ENCODE measurements at places on chromosomes 7 and 10.

- DNase-seq, result no peak
Measured at GRCh38 chr7:134450294-134451000, 8.5 kb downstream of the AKR1B1 start.

GRCh38 chr10:10830293-10830986 lies 187.2 kb upstream of the CELF2 start:
- no peak for DNase-seq

DNA sequence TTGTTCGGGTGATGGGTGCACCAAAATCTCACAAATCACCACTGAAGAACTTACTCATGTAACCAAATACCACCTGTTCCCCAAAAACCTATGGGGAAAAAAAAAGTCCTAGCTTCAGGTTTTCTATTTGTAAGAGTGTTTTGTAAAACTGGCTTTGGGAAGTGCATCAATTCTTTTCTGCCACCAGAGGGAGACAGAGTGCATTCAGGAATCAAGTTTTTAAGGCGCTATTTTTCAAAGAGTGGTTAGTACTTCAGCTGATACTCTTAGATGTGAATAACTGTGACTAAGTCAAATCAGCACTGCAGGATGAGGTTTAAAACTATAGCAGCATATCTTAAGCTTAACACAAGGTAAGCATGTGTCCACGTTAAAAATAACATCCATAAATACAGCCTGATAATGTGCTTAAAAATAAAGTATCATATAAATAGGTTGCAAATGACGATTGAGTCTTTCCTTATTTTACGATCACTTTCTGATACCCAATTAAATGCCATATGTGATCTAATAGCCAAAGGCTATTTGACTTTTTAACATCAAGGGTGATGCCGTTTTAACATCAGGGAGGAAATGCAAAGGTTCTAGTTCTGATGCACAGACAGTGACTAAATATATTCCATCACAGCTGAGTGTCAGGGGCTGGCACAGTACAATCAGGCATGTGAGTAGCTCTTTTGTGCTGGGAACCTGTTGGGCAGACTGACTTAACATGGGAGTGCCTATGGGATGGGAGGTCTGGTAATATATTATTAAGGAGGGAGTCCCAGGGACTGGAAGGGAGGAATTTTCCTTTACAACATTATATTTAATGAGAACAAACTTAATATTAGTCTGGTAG lies 10.6 kb upstream of the LYZL2 start:
- no peak for DNase-seq

DNA sequence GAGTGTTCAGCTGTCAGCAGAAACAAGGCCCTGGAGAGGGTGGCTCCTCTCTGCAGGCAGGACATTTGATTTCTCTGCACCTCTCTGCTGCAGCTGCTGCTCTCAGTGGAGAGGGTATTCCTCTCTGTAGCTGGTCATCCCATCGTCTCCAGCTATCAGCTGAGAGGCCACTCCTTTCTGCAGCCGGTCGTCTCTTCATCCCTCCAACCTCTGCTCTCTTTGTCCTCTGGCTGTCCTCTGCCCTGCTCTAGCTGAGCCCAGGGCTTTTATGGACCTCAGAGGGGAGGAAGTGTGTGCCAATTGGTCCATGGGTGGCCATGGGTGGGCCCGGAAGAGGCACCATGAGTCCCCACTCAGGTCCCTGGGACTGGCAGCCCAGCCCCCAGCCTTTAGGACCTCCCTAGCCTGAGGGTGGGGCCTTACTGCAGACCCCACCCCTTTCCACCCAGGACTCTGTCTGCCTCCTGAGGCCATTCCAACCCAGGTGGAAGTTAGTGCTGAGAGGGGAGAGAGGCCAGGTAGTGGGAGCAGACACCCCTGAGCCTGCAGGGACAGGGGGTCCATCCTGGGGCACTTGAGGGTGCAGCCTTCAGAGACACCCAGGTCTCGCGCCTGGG lies 26.2 kb upstream of the CDCA7L start:
- DNase-seq, result no peak

DNA sequence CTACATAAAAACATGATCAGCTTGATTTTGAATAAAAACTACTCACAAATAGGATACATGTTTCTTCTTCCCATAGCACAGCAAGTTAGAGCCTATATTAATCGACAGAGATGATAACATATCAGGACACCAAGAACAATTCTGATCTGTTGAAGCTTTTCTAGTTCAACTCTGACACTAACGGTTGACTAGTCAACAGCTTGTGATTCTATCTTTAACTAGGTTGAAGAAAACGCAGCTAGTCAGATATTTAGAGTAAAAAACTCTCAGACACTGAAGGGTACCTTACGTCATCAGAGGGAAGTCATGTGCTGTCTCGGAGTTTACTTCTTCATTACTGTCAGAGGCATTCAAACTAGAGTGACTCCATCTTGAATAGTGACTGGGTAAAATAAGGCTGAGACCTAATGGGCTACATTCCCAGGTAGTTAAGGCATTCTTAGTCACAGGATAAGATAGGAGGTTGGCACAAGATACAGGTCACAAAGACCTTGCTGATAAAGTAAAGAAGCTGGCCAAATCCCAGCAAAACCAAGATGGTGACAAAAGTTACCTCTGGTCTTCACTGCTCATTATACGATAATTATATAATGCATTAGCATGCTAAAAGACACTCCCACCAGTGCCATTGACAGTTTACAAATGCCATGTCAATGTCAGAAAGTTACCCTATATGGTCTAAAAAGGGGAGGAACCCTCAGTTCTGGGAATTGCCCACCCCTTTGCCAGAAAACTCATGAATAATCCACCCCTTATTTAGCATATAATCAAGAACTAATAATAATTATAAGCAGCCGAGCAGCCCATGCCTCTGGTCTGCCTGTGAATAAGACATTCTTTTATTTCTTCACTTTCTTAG lies 21.3 kb downstream of the CCDC71L start:
- DNase-seq, result no peak

GRCh38 chr10:65534771-65535170 lies 1391.1 kb upstream of the LRRTM3 start:
- no peak for DNase-seq

DNA sequence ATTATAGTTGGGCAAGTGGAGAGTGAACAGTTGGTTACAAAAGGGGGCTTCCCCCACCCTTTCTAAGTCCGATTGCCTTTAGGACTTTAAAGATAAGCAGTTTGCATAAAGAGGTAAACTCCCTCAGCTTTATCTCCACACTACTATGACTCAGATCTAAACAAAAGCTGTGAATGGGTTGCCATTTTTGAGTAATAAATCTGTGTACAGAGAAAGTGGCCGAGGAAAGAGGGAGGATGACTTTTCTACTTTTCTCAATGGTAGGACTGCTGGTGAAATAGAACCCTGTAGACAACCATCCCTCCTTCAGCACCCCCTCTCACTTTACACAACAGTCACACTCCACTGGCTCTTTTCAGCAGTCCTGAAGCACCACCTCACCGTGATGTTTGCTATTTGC lies 71.2 kb downstream of the DNMBP start:
- DNase-seq, result no peak

DNA sequence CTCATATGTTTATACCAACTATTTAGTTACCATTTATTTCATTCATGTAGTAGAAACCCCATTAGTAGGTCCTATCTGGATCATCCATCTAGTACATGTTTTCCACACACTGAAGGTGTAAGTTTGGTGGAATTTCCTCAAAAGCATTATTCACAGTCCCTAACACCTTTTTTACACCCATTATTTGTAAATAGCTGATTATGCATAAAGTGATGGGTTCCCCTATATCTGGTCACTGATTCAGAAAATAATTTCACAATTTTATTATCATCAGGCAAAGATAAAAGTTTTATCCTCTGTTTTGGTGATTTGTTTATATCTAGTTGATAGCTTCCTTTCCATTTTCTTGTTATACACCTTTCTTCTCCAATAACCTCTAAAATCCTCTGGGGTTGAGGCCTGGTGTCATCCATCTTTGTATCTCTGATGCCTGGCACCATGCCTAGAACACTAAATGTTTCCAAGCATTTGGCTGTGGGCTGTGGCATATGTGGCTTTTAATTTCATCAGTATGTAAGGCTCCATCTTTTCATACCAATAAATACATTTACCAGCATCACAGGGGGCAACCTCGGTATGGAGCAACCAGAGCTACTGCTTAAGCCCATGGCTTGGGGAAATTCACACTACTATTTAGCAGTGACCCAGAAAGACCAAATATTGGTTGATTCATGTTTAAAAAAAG lies 1089.5 kb upstream of the LRRN3 start:
- no peak for DNase-seq

DNA sequence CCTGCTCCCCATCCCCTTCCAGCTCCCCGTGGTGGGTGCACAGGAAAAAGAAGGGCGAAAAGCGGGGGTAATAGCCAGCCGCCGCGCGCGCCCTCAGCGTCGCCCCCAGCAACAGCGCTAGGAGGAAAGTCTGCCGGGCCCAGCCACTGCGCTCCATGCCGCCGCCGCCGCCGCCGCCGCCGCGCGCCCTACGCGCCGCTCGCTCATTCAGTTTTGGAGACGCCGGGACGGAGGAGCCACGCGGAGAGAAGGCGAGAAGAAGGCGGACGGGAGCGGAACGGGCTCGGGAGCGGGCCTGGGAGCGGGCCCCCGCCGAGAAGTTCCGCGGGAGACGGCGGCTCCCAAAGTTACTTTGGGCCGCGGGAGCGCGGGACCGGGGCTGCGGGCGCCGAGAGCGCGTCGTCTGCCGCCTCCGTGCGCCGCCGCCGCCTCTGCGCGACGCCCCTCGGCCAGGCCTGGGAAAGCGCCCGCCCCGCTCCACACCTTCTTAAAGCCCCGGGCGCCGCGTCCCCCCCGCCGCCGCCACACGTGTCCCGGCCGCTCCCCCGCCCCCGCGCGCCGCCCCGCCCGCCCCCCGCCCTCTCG lies at the start of gene RELN:
Gene RELN (minus strand): TSS at position 459 of the 585 bp plus-strand sequence. CDS start 302 bp downstream, at position 157.
- DNase-seq, result no peak

DNA sequence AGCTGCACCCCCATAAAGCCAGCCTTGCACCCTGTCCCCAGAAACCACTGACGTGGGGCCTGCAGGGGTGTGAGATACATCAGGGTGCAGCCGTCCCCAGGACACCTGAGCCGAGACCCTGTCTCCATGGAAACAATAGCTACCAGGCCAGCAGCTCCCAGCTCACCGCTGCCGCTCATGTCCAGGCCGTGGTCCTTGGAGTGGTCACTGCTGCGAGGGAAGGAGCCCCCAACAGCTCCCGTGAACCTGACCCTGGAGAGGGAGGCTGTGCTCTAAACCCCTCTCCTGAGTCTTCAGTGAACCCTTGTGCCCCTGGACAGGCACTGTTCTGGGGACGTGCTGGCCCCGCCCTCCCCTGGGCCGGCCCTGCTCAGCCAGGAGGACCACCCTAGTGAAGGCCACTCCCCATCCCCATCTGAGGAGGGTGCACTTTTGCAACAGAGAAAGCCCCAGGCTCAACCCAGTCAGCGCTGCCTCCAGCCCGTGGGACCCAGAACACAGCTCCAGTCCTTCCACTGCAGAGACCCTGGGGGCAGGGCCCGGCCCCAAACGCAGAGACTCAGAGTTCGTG lies 19.6 kb upstream of the INPP5A start:
- no peak for DNase-seq

GRCh38 chr10:95758351-95759025 lies 2.5 kb downstream of the ENTPD1 start:
- no peak for DNase-seq

DNA sequence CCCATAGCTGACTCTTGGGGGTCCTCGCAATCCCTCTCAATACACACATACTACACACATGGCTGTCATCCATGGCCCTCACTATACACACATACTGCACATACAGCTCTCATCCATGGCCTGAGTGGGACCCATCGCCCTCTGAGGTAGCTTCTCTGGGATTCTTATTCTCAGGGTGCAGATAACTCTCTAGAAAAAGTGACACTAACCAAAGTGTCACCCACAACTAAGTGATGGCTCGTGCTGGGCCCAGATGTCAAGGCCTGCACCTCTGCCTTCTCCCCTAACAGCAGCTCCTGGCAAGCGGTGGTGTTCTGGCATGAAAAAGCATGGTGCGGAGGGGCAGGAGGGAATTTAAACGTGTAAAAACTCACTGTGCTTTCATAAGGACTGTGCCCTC lies 62.7 kb upstream of the ZPBP start:
- no peak for DNase-seq

- no peak for DNase-seq
Measured at GRCh38 chr7:7535691-7536090, at the start of gene COL28A1. Gene COL28A1 (minus strand): TSS chr7:7535873. CDS start chr7:7532875, 2,998 bp downstream.

- no peak for DNase-seq
Measured at GRCh38 chr7:55349121-55349520, 16.0 kb upstream of the LANCL2 start.

GRCh38 chr10:19930936-19931893 lies 115.0 kb downstream of the PLXDC2 start:
- no peak for DNase-seq

DNA sequence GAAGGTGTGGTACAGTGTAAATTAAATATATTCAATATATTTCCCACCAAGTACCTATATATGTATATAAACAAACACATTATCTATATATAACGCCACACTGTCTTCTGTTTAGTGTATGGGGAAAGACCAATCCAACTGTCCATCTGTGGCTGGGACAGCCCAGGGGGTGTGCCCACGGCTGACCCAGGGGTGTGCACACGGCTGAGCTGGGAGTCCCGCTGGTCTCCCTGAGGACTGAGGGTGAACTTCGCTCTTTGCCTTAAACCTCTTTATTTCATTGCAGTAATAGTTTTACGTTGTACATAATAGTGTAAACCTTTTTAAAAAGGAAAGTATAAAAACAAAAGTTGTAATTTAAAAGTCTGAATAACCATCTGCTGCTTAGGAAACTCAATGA lies 6.3 kb downstream of the EN2 start:
- DNase-seq, result no peak

- no peak for DNase-seq
Measured at GRCh38 chr10:93541402-93542357, 24.8 kb upstream of the FFAR4 start.

DNA sequence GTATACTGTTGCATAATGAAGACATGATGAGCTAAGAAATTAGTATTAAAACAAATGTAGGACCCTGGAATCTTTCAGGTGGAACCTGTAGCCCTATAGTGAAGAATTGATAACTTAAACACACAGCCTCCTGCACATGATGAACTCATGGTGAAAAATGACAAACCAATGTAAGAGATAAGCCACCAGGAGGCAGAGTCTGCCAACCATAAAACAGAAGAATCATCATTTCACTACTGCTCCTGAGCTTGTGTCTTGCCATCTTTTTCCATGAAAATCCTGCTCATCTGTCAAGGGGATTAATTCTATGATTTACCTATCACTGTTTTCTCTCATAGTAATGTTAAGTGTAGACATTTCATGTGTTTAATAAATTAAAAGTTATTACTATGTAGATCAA lies 363.9 kb downstream of the MALRD1 start:
- DNase-seq, result no peak

DNA sequence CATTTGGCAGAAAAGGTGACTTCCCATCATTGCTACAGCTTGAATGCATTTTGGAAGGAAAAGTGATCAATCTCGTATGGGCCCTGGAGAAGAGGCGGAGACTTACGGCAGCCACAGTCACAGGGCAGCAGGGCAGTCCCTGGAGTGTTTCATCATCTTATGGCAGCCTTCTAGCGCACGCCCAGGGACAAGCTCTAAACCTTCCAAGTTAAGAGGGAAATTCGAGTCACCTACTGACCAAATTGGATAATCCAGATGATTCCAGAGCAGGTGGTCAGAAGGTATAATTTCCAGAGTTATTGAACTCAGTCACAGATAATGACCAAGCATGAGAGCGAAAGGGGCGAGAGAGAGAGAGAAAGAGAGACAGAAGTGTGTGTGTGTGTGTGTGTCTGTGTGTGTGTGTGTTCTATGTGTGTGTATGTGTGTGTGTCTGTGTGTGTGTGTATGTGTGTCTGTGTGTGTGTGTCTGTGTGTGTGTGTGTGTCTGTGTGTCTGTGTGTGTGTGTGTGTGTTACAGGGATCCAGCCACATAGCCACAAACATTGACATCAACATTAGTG lies 123.7 kb upstream of the ADAM12 start:
- no peak for DNase-seq

- DNase-seq, result no peak
Measured at GRCh38 chr7:38452681-38453108, 178.5 kb downstream of the AMPH start.

Data from activated T-helper 1 cell treated with anti-CD3 and anti-CD28 coated beads, Interleukin-2, amount 50 U/mL, for 16 hours (primary cell).